Inflammatory macrophage treated with lipopolysaccharide for 1 hour (primary cell): ENCODE measurements at places on chromosomes 6 and 20.
A peak's percentile ranks its signal among the peaks of the same experiment; 100 is the strongest.

- peak; percentile 44 for DNase-seq
Measured at GRCh38 chr20:50392138-50392866, 117.9 kb upstream of the PTPN1 start.

DNA sequence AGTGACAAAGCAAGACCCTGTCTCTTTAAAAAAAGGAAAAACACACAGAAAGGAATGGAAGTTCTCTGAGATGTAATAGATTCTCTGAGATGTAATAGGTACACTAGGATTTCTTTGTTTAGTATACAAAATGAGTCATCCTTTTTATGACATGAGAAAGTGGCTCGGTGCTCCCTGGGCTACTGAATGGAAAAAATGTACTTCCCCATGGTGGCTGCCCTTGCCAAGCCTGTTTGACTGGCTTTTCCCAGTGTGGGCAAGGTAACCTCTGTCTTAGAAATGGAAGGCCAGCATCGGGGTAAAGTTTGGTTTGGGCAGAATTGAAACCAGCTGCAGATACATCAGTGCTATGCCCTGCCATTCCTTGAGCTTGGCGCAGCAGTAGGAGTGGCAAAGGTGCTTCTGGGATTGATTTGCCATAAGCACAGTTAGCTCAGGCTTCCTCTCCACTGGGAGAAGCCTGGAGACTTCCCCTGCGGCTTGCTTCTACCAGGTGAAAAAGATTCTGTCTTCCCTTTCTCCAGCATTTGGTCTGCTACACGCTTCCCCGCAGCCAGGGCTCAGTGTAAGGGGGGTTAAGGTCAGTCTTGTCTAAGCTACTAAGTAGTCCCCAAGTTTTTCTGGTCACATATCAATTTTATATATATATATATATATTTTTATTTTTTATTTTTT, 24.5 kb downstream of the ARFGEF2 start:
- DNase-seq, result peak; percentile 41

- no peak for DNase-seq
Measured at GRCh38 chr20:57250607-57251343, 15.7 kb downstream of the BMP7 start.

- DNase-seq, result no peak
Measured at GRCh38 chr6:16217156-16217721, 21.1 kb upstream of the GMPR start.

DNA sequence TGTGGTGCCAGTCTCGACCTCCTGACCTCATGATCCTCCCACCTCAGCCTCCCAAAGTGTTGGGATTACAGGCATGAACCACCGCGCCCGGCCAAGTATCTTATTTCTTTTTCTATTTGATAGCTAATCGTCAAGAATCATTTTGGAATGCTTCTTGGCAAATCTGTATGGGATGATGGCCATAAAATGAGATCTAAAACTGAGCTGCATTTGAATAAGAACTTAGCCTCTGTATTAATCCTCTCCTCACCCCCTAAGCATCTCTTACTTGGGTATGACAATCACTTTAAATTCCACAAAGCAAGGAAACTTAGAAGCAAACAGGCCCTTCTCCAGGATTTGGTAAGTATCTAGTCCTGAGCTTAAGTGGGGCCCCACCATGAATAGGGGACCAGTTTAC, 108.9 kb upstream of the BTBD3 start:
- no peak for DNase-seq

- DNase-seq, result peak; percentile 18
Measured at GRCh38 chr20:41004531-41005360, 23.9 kb upstream of the TOP1 start.

GRCh38 chr6:107796156-107796555, 28.0 kb downstream of the SCML4 start:
- no peak for DNase-seq

DNA sequence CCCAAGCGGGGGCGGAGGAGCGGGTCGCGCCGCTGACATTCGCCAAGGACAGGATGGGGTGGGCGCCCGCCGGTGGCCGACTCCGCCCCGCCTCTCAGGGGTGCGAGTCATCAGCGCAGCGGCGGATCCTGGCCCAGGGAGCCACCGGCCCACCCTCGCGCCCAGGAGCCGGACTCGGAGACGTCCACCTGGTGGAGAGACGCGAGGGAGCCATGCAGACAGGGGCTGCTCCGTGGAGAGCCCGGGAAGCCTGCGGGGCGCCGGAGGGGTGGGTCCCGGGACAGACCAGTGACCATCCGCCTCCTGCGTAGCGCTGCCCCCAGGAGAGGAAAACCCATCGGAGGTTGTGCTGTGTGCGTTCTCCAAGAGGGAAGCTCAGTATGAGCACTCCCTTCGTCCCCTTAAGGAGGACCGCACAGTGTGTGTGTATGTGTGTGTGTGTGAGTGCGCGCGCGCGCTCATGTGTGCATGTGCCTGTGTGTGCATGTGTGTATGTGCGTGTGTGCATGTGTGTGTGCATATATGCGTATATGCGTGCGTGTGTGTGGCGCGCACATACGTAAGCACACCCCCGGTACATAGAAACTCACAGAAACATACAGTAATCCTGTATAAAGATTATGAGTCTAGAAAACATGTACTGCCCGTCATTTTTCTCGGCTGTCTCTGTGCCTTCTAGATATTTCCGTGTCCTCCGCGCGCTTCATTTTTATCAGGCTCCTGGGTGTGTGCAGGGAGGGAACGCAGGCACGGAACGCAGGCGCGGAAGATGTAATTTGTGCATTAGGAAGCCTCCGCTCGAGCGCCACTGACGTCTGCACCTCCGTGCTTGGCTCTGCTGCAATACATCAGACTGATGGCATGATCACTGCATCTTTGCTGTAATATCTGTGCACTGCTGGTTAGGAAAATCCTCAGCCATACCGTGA, 158.9 kb downstream of the TBXT start:
- no peak for DNase-seq

DNA sequence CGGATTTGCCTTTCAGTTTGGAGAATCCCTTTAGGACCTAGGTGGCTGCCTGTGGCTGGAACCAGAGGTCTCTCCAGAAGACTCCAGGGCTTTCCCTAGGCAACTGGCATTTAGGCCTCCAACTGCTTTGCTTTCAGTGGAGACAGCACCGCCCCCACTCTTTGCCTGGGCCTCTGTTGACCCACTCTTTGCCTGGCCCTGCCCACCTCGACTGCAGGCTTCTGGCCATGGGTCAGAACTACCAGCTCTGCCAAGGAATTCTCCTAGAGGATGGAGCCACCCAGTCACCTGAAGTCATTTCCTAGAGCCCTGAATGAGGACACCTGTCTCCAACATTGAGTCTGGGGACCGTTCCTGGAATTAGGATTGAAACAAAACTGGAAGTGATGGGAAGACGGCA, 439.0 kb upstream of the CDH4 start:
- no peak for DNase-seq

DNA sequence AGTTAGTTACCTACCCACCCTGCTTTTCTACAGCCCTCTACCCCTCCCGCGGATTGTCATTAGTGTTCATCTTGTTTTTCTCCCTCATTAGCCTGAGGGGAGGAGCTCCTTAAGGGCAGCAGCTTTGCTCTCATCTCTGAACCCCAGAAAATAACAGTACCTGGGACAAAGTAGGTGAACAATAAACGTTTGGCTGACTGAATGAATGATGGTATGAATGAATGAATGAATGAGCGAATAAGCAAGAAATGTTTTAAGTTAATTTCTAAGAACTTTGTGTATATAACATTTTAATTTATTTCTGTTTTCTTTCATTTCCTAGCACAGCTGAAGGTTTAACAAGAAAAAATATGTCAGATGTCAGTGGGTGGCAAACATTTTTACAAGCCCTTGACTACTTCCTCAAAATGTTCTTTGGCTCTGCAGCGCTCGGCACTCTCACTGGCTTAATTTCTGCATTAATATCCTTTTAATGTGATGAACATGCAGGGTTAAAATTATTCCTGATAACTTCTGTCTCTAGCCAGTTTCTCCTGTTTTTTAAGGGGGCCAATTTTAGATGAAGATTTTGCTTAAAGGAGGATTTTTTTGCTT, 50.1 kb downstream of the SLC9A8 start:
- peak; percentile 61 for DNase-seq

DNA sequence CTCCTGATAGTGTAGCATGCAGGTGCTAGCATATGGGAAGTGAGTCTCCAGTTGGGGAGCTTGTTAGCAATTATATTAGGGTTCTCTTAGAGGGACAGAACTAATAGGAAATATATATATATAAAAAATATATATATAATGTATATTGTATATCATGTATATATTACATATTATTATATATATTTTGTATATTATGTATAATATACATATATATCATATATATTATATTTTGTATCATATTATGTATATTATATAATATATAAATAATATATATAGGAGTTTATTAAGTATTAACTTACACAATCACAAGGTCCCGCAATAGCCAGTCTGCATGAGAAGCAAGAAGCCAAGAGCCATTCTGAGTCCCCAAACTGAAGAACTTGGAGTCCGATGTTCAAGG, 84.2 kb downstream of the CDYL start:
- DNase-seq, result no peak
